Skin of body (tissue), 3 donors: ENCODE measurements at places on chromosomes 4 and X.

DNA sequence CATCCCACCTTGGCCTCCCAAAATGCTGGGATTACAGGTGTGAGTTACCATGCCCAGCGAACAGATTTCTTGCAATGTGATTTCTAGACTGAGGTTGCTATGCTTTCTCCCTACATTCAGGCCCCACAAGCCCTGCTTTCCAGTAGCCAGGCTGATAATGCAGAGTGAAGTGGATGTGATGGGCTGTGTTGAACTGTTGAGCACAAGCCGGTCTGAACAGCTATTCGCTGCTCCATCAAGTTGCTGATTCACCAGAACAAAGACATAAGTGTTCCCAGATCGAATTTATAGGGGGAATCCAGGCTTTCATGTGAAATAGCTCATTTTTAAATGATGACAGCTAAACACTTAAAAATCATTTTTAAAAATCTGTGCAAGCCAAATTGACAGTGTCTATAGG lies 8.0 kb downstream of the NIPAL1 start:
- DNase-seq, result no peak

- DNase-seq, result no peak
Observed at GRCh38 chr4:54090804-54091623, 8.9 kb upstream of the GSX2 start.

DNA sequence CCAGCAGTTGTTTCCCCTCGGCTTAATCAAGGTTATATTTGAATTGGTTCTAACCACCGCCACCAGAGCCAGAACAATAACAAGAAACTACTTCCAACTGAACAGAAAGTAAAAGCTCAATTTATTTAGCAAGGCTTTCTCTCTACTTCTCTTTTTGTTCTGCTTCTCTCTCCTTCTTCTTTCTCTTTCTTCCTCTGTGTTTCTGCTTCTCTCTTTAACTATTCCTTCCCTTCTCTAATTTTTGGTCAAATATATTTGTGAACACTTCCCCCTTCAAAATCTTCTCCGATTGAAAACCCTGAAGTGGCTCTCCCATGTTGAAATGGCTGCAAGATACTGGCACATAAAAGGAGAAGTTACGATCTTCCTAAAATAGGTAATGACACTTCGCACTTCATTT lies 1195.9 kb upstream of the PRKX start:
- no peak for DNase-seq

GRCh38 chr4:171817026-171817425 lies 3.8 kb downstream of the GALNTL6 start:
- no peak for DNase-seq

GRCh38 chr4:176601124-176601523 lies 191.6 kb downstream of the VEGFC start:
- no peak for DNase-seq

- DNase-seq, result no peak
Observed at GRCh38 chr4:2663275-2663674, 92.9 kb downstream of the TNIP2 start.

- DNase-seq, result no peak
Observed at GRCh38 chr4:154578919-154579318, 11.6 kb downstream of the FGA start.

DNA sequence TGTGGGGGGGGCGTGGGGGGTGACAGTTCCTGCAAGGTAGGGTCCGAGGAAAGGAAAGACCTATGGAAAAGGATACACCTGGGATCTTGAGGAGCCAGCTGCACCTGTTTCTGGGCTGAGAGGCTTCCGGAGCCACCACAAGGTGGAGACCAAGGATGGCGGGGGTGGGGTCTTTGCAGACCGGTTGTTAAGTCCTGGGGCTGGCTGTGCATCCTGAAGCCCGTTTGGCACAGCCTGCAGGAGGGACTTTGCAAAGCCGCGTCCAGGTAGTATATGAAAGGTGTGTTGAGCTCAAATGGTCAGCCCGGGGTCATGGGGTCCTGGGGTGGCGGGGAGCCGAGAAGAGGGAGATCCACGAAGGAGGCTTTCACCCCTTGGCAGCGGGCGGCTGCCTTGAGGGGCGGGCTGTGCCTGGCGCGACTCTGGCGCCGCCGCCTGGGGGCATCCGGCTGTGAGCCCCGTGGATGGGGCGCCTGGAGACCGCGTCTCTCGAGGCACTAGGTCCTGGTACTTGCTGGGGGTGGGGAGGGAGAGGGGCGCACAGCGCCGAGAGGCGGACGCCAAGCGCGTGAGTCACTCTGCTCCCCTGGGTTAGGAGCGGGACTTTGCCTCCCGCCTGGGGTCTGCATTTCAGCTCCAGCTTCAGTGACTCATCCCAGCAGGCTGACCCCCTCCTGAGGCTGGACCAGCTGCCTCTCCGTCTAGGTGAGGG lies 58.2 kb upstream of the DYNLT3 start:
- no peak for DNase-seq

GRCh38 chrX:23785580-23785979 lies 2.6 kb downstream of the SAT1 start:
- no peak for DNase-seq

- DNase-seq, result no peak
Observed at GRCh38 chrX:88244066-88244465, 503.0 kb upstream of the CPXCR1 start.

DNA sequence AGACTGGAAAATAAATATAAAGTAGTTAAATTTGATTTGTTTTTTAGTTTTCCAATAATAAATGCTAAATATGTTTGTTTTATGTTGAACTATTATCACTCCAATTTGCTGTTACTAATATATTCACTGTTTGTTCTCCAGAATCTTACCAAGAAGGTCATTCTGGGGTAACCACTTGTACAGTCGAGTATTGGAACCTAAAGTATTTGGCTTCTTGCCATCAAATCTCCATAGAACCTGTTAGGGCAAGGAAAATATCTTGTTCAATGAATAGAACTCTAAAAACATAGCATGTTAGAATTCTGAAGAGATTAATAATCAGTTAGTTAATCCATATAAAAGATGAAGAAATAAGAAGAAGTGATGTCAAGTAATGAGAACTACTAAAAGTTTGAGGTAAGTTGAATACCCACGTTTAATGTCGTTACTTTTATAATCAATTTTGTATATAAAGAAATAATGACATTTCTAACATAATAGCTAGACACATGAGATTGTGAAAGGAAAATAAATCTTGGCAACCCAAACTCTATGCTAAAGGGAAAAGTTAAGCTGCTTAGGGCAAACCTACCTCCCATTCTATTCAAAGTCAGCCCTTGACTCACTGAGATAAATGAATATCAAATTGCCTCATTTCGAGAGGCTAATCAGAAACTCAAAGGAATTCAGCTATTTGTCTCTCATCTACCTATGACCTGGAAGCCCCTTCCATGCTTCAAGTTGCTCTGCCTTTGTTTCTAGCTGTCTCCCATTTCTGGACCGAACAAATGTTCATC lies 15.3 kb downstream of the UGT2B15 start:
- DNase-seq, result no peak

DNA sequence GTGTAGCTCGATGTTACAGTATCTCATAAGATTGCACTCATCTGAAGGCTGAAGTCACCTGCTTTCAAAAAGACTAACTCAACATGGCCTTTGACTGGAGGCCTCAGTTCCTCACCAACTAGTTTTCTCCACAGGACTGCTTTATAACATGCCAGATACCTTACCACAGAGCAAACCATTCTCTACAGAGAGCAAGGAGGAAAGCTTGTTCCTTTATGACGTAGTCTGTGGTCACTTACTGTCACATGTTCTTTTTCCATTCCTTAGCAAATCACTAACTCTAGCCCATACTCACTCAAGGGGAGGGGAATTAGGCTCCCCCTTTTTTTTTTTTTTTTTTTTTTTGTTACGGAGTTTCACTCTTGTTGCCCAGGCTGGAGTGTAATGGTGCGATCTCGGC lies 3.2 kb downstream of the THAP9 start:
- DNase-seq, result no peak

DNA sequence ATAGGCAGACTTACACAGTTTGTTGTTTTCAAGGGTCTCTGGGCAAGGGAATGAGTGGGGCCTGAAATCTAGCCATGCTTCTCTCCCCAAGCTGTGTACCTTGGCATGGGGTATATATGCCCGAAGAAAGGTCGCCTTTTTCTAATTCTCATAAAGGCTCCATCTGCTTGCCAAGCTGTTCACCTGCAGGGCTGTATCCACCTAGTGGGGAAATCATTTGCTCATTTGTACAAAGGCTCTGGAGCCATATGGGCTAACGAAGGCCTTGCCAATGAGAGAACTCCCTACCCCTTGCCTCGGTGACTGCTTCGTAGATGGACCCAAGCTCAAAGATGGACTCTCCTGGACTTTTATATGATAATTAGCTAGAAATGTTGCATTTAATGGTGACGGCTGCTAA lies 1097.0 kb downstream of the PDHA2 start:
- no peak for DNase-seq
